ENCODE measurements at places on chromosomes 2 and 18. TPM values are rescaled to one million over a fixed set of nuclear protein-coding genes. Genes with fewer than 3 reads are reported as not detected.

DNA sequence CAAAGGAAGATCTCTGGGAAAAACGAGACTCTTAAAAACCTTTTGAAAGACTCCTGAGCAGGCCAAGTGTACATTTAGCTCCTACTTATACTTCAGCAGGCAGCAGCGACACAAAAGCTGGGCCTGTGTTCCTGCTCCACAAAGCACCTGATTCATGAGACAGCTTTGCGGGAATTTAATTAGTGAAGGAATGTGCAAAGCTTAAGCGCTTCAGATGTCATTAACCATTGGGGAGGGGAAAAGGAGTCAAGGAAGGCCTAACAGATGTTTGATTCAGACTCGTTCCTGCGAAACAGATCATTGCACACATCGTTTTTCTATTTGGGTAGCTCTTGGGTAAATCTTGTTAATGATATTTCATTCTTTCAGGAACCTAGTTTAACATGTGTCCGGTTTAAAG, 125.9 kb downstream of the MAIP1 start:
- DNase-seq: no peak

GRCh38 chr2:26243470-26244308, 743 bp downstream of the HADHA start:
- no peak for DNase-seq

- DNase-seq: peak; percentile 59
These were observed 74.1 kb downstream of the EMX1 start for GRCh38 chr2:72991439-72991725.

GRCh38 chr2:181915102-181915501, 23.6 kb downstream of the ITPRID2 start:
- DNase-seq: no peak

DNA sequence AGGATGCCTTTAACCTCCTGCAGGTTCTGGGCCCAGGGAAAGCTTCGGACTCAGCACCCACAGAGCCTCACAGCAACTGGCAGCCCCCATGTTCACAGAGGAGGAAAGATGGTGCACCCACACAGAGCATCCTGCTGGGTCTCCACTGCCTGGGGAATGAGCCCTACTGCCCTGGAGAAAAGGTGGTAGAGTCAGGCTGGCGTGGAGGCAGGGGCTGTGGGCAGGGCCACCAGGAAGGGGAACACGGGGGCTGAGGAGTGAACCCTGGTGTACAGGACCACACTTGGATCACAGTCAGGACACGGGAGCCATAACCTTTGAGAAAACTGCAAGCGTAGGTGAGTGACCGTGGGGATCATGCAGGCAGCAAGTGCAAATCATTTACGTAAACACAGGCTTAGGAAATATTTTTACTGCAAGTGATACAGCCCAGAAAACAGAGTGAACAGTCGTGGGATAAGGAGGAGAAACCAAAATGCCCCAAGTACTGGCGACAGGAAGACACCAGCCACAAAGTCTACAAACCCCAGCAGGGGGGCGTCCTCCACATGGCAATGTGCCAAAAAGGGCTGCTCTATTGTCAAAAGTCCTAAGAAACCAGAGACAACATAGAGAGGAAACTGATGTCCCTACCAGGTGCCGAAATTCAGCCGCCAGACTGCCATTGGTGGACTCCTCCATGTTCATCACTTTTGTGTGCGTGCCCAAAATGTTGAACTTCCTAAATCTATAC, 27.6 kb downstream of the STAT1 start:
- DNase-seq: no peak

- peak; percentile 82 for DNase-seq
These were observed 106.3 kb upstream of the CD302 start for GRCh38 chr2:159904127-159904958.

- DNase-seq: no peak
These were observed 2.8 kb downstream of the CIDEA start for GRCh38 chr18:12256951-12257350.

- DNase-seq: no peak
These were observed 102.1 kb downstream of the SMAD7 start for GRCh38 chr18:48848641-48849143.

- DNase-seq: no peak
These were observed 730.2 kb upstream of the ZNF804A start for GRCh38 chr2:183868153-183868552.

- DNase-seq: no peak
These were observed 8.4 kb upstream of the PER2 start for GRCh38 chr2:238296638-238297457.

DNA sequence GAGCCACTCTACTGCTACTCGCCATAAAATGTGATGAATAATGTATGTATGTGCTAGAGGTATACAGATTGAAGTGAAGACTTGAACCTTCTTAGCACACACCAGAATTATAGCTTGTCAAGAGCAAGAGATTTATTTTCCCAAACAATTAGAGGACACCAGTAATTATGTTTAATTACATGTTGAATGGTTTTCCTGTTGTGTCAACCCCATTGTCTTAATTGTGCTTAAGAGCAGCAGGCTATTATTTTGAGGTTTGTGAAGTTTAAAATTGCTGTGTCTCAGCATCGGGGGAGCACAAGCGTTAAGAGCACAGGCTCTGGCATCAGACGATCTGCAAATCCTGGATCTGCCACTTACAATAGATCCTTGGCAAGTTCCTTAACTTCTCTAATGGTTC, 29.0 kb downstream of the KIF5C start:
- no peak for DNase-seq

GRCh38 chr2:192887337-192887736, 692.6 kb upstream of the TMEFF2 start:
- no peak for DNase-seq

DNA sequence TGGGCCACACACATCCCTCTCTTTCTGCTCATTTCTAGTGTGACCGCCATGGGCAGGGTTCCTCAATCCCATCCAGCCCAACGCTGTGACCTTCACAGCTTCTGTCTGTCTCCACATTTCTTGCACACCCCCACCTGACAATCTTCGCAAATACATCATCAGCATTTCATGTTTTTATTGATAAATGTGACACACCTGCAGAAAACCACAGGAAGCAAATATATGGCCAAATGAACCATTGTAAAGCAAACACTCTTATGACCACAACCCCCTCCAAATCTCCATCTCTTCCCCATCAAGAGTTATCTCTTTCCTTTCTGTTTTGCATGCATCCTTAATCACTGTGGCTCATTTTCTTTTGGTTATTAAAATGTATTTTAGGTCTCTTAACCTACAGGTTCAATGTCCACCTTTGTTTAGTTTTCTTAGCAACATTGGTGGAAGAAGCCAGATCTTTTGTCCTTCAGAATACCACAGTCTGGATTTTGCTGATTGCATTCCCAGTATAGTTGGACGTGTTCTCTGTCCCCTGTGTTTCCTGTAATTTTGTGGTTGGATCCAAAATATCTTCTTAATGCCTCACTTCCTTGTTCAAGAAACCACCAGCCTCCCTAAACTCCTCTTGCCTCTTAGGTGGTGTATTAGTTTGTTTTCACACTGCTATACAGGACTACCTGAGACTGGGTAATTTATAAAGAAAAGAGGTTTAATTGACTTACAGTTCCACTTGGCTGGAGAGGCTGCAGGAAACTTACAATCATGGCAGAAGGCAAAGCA, 9.8 kb upstream of the NCK2 start:
- DNase-seq: peak; percentile 28

DNA sequence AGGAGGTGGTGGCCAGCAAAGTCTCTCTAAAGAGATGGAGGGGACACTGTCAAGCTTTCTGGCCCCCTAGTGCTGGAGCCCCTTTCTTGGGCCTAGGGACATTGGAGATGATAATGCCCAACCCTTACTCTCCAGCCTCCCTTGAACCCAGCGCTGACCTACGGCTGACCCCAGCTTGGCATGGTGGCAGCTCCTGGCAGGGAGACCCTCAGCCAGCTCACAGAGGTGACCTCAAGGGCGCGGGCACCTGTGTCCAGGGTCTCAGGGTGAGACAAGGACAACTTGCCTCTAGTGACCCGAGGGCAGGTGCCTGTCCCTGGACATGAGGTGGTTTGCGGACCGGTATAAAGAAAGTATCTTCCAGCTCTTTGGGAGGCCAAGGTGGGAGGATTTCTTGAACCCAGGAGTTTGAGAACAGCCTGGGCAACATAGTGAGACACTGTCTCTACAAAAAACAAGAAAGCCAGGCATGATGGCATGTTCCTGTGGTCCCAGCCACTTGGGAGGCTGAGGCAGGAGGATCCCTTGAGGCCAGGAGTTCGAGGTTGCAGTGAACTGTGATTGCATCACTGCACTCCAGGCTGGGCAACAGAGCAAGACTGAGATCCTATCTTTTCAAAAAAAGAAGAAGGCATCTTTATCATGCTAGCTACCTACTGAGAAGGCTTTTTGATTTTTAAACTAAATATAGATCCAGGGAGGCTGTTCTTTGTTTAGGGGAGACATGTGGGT, 3.3 kb upstream of the PER2 start:
- DNase-seq: no peak

- no peak for DNase-seq
These were observed 10.5 kb upstream of the DSG2 start for GRCh38 chr18:31487246-31488015.

- DNase-seq: no peak
These were observed 25.5 kb downstream of the LNPK start for GRCh38 chr2:175976391-175977157.

DNA sequence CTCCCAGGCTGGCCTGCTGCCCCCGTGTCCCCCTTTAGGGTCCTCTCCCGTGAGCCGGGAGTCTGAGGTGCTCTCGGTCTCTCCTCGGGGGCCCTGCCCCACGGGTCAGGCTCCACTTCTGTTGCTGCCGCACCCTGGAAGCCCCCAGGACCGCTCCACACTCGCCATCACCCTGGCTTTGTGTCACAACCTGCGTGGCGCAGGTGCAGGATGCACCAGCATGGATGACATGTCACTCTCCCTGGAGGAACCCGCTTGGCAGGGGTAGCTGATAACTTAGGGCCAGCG, 10.8 kb upstream of the ARHGEF4 start:
- DNase-seq: no peak

DNA sequence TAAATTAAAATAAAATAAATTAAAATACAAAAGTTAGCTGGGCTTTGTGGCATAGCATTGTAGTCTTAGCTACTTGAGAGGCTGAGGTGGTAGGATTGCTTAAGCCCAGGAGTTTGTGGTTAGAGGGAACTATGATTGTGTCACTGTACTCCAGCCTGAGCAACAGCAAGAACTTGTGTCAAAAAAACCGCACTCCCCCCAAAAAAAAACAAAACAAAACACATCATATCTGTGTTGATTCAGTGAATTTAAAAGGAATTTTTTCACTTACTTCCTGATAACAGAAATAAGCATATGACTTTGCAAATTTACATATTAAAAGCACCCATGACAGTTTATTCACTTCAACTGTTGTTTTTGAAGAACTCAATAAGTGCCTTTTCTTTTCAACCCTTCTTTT, 68.1 kb upstream of the PELI1 start:
- no peak for DNase-seq

- DNase-seq: no peak
These were observed 14.6 kb upstream of the KYNU start for GRCh38 chr2:142862847-142863246.

GRCh38 chr2:95303191-95303919, 6.2 kb downstream of the KCNIP3 start:
- no peak for DNase-seq

- no peak for DNase-seq
These were observed 128.4 kb upstream of the PXDN start for GRCh38 chr2:1872602-1873183.

- no peak for DNase-seq
These were observed 73.6 kb downstream of the DPP4 start for GRCh38 chr2:162000431-162000830.

GRCh38 chr18:70181015-70181414, 24.5 kb downstream of the RTTN start:
- no peak for DNase-seq

DNA sequence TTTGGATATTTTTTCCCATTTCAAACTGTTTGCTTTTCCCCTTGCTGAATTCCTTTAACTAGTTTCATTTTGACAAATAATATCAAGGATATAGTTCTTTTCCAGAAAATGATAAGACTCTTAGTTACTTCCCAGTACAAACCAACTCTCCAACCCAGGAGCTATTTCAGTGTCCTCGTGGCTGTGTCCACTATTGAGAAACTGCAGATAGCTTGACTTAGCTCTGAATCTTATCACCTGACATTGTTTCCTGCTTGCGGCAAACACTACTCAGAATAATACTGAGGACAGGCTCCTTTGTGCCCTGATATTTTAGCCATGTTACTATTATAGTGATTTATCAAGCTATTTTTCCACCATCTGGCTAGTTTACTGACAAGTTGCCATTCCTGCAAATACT, 74.6 kb downstream of the KLF7 start:
- no peak for DNase-seq

GRCh38 chr2:190722061-190722759, 73.3 kb downstream of the NAB1 start:
- DNase-seq: no peak

- no peak for DNase-seq
These were observed 150.2 kb upstream of the SATB2 start for GRCh38 chr2:199607914-199608313.

- DNase-seq: no peak
These were observed 7.6 kb downstream of the GPR17 start for GRCh38 chr2:127653421-127654083.

DNA sequence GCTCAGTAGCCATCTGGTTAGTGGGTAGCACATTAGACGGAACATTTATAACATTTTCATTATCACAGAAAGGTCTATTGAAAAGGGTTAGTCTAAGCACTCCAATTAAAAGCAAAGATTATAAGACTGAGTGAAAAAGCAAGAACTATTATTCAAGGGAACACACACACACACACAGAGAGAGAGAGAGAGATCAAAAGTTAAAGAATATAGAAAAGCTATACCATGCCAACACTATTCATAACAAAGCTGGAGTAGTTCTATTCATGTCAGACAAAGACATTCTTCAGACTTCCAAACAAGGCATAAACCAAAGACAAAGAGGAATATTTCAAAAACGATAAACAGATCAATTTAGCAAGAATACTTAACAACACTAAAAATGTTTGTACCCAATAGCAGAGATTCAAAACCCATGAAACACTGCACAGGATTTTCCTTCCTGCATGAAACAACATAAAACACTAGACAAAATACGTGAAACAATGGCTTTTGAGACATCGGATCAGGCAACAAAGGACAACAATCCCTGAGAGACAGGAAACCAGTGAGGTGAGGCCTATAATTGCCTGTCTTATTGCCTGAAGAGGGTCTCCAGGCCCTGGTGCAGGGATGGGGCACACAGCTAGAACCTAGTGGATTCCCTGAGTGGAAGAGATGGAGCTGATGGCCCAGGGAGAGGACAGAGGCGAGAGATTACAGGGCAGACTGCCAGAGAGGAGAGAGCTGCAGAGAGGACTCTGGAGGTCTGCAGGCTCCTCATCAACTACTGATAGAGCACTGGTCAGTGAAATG, 83.6 kb upstream of the NPAS2 start:
- DNase-seq: no peak

- no peak for DNase-seq
These were observed 443.9 kb downstream of the PID1 start for GRCh38 chr2:228827056-228827700.

- no peak for DNase-seq
These were observed 541.5 kb upstream of the NETO1 start for GRCh38 chr18:73409242-73409641.

- no peak for DNase-seq
These were observed 81.7 kb downstream of the SPRED2 start for GRCh38 chr2:65350651-65351056.

Gene LYPD6B
- total RNA-seq: 85.3 TPM

Gene ELOA2
- not detected for total RNA-seq

Gene CYBRD1
- total RNA-seq: 192 TPM

Gene ARHGEF4
- 378 TPM for total RNA-seq

Gene PPP3R1
- total RNA-seq: 36.9 TPM

Gene FOXD4L1
- not detected for total RNA-seq

Gene AQP12B
- total RNA-seq: not detected

Gene SLC9A4
- total RNA-seq: 0.36 TPM

Gene SP5
- 0.32 TPM for total RNA-seq

Gene UGT1A4
- total RNA-seq: 2.6 TPM

Gene DHRS9
- 2.0 TPM for total RNA-seq

Gene GPR155
- 21.7 TPM for total RNA-seq

Gene IL36RN
- 7.7 TPM for total RNA-seq
